ENCODE measurements at places on chromosomes 11 and 22.

DNA sequence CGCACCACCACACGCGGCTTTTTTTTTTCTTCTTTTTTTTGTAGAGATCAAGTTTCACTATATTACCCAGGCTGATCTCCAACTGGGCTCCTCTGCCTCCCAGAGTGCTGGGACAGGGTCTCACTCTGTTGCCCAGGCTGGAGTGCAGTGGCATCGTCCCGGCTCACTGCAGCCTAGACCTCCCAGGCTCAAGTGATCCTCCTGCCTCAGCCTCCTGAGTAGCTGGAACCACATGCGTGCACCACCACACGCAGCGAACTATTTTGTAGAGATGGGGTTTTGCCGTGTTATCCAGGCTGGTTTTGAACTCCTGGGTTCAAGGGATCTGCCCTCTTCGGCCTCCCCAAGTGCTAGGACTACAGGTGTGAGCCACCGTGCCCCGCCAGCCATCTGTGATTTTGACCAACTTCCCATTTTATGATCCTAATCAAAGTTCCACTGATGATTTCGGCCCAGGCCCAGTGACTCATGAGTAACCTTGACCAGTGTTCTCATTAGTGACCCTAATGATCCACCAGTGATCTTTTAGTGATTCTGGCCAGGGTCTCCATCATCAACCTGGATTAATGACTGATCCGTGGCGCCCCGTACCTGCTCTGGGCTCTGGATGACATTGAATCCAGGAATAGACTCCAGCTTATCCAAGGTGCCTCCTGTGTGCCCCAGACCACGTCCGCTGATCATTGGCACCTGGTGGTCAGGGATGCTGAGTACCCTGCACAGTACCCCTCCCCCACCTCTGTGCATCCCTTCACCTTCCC lies 1.7 kb downstream of the TYMP start:
- DNase-seq: no peak

- no peak for DNase-seq
Measured at GRCh38 chr22:40376149-40376548, 5.8 kb downstream of the SGSM3 start.

GRCh38 chr11:60130496-60130895 lies 42.0 kb downstream of the MS4A2 start:
- DNase-seq: peak; percentile 8

DNA sequence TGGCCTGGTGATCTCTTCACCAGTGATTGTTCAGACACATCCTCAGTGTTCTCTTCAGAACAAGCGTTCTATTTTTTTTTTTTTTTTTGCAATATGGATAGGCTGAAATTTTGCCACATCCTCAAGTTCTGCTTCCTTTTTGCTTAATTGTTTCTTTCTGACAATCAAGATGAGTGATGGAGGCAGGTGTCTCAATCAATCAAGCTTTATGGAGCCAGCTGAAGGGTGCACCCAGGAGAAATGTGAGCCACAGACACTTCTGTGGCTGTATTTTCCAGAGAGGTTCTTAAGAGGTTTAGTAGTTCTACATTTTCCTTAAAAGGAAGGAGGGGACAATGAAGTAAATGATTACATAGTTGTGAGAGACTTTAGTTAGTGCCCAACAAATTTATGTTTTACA lies 43.9 kb upstream of the ASPHD2 start:
- DNase-seq: no peak

- DNase-seq: no peak
Measured at GRCh38 chr11:64095273-64095817, 59.6 kb downstream of the FLRT1 start.

- no peak for DNase-seq
Measured at GRCh38 chr22:32322986-32323385, 34.7 kb upstream of the RFPL3 start.

- DNase-seq: no peak
Measured at GRCh38 chr11:26896719-26897118, 97.2 kb upstream of the FIBIN start.
